ENCODE measurements at places on chromosomes 16 and 17.

DNA sequence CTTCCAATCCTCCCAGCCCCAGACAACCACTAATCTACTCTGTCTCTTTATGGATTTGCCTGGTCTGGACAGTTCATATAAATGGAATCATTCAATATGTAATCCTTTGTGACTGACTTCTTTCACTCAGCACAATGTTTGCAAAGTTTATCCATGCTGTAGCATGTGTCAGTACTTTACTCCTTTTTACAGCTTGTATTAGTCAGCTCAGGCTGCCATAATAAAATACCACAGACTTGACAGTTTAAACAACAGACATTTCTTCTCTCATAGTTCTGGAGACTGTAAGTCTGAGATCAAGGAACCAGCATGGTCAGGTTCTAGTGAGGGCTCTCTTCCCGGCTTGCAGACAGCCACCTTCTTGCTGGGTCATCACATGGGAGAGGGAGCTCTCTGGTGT lies 41.3 kb downstream of the GPRC5B start:
- no peak for DNase-seq

DNA sequence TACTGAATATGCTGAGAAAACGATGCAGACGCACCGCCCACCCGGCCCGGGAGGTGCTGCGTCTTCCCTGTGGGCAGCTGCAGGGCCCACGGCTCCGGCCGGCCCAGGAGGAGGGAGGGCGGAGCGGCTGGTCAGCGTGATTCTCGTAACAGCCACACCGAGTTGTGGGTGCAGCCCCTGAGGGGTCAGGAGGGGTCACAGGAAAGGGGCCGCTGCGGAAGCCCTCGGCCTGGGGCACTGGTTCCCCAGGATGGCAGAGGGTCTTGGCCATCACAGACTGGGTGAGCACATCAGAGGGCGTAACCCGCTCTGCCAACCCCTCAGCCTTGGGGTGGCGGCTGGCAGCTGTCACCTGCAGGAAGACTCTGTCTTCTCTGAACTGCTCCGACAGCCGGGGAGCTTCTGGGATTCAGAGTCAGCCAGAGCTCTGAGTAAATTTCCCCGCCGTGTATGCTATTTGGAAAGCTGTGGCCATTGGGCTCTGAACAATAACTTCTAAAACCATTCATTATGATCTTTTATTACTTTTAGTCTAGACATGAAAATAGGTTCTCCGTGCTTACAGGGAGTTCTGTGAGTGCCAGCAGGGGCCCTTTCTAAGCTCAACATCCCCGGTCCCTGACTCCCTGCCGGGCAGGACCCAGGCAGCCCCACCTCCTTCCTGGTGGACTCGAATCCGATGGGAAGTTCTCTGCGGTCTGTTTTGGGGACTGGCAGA lies 87.4 kb upstream of the CHMP6 start:
- no peak for DNase-seq

GRCh38 chr17:43025290-43025657 lies 243 bp downstream of the RND2 start:
- no peak for DNase-seq

GRCh38 chr16:16137110-16137509 lies 86.2 kb downstream of the ABCC6 start:
- no peak for DNase-seq

GRCh38 chr16:759110-759910 lies 1.2 kb upstream of the MSLN start:
- no peak for DNase-seq

DNA sequence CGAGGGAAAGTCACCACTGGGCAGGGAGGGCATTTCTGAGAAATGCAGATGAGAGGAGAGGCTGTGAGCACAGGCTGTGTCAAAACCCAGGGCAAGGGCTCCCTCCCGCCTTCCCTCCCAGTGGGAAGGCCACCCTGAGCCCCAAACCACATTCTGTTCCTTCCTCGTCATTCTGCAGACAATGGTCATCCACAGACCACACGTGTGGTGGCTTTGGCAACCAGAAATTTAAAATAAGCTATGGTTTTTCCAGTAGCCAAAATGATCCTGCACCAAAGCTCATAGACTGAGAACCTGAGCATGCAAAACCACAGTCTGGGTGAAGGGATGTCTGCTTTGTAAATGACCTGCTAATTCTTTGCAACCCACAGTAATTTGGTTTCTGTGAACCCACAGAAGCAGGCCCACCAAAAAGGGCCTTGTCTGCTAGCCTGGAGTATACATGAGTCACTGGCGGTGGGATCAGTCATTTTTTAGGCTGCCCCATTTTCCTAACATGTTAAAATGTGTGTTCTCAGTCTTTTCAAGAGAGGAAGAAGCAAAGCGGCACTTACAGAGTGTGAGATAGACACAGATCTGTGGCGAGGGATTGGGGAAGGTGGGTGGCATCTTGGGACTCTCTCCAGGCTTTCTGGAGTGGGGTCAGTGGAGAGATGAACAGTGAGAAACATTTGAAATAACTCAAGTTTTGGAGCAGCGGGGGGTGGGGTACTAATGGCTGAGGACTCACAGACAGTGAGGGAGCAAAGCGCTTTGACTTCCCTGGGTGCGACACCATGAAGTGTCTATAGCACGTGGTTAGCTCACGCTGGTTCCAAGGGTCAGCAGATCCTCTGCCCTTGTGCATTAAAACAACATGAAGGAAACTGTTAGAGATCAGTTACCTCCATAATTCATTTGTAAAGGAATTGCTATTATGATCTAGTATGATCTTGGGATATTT lies 20.5 kb downstream of the GRB7 start:
- no peak for DNase-seq
